ENCODE measurements at places on chromosomes 12 and 14.

- no peak for DNase-seq
Measured at GRCh38 chr12:94631058-94631457, 19.3 kb downstream of the TMCC3 start.

GRCh38 chr14:88604212-88604611, 41.4 kb downstream of the ZC3H14 start:
- no peak for DNase-seq

GRCh38 chr14:86796221-86797074, 1196.5 kb downstream of the GALC start:
- no peak for DNase-seq

DNA sequence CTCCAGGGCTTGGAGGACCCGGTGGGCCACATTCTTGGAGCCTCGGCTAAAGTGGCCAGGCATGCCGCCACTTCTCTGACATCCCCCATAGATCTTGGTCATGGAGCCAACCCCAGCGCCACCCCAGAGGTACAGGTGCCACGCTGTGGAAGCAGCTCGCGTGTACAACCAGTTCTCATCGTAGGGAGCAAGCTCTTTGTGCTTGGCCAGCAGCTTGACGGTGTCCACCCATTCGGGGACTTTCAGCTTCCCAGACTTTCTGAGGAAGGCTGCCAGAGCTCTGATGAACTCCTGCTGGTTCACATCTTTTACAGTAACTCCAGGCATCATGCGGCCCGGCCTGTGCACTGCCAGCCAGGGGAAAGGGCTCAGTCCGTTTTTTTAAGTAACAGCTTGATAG, 29.3 kb upstream of the EAPP start:
- no peak for DNase-seq

GRCh38 chr12:70660620-70661219, 23.5 kb upstream of the PTPRB start:
- DNase-seq: no peak

GRCh38 chr14:103480595-103480994, 42.0 kb downstream of the CKB start:
- no peak for DNase-seq

DNA sequence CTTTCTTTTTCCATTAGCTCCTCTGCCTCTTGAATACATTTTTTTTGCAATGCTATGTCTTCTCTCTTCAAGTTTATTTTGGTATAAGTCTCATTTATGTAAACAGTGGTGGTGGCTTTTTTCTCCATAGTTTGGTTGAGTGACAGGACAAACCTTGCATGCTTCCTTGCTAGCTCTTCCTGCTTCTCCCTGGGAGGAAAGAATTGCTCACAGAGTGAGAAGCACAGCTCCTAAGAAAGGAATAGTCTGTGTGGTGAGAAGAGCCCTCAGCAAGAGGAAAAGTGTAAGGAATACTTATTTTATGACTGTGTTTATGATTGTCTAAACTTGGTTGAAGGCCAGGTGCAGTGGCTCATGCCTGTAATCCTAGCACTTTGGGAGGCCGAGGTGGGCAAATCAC, 11.5 kb downstream of the CCDC175 start:
- no peak for DNase-seq

- DNase-seq: no peak
Measured at GRCh38 chr14:41607966-41608663, 1.4 kb downstream of the LRFN5 start.

- no peak for DNase-seq
Measured at GRCh38 chr12:80241576-80242273, 142.4 kb downstream of the OTOGL start.

DNA sequence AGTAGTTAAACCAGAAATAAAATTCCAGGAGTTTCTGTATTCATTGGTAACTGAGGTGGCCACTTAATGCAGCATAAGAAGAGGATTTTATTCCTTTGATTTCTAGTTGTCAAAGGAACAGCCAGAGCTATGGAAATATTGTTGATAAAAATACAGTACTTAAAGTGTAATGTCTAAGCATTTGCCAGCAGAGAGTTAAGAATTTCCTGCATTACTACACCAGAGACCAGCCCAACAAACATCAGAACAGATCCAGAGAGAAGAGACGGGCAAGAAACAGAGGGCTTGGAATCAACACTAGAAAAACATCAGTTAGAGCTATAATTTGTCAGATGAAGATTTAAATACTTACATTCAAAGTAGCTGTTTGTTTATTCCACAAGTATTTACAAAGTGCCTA, 77.9 kb downstream of the ST8SIA1 start:
- DNase-seq: no peak

DNA sequence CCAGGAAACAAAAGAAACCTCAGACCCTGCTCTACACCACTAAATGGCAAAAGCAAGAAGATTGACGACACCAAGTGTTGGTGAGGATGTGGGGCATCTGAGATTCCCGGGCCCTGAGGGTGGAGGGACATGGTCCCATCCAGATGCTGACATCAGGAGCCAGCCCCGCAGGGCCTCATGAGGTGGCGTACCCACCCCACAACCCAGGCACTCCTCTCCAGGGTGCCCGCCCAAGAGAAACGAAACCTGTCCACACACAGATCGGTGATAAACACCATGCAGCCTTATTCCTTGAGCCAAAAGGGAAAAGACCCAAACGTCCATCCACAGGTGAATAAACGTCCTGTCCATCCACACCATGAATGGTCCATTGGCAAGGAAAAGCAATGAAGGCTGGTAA, 54.8 kb upstream of the C14orf180 start:
- no peak for DNase-seq

- DNase-seq: no peak
Measured at GRCh38 chr12:49365542-49365941, 1.7 kb upstream of the SPATS2 start.

- no peak for DNase-seq
Measured at GRCh38 chr14:95137164-95137803, 20.0 kb downstream of the DICER1 start.

DNA sequence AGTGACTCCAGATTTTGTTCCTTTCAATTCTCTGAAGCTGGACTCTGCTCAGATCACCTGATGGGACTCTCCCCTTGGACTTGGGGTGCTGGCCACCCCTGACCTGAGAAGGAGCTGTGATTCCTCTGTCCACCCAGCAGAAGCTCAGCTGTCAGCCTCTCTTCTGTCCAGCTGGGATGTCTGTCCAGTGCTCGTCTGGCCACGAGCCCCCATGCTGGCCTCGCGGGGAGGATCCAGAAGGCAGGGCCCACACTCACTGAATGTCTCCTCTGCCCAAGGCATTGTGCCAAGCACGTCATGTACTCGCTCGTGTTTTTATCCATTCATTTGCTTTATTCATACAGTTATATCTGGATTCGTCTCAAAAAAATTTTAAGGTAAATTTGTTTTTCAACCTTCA, 14.2 kb upstream of the SLC24A4 start:
- DNase-seq: no peak

DNA sequence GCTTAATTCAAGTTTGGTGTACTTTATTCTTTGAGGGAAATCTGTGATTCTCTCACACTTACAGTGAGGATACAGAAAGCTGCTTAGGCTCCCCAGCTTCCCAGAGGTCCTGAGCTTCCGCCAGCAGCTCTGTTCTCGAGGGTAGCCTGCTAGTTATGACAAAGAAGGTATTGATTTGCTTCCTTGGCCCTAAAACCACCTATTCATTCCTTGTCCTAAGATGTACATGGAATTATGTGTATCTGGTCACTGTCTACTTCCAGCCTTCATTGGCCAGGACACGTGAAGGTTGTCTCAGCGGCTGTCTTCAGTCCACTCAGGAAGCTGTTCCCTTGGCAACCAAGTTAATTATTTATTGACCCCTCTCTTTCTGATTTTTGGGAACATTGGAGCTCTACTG, 55.7 kb downstream of the GALNT8 start:
- DNase-seq: no peak

GRCh38 chr12:24905431-24905830, 43.5 kb downstream of the BCAT1 start:
- DNase-seq: no peak

DNA sequence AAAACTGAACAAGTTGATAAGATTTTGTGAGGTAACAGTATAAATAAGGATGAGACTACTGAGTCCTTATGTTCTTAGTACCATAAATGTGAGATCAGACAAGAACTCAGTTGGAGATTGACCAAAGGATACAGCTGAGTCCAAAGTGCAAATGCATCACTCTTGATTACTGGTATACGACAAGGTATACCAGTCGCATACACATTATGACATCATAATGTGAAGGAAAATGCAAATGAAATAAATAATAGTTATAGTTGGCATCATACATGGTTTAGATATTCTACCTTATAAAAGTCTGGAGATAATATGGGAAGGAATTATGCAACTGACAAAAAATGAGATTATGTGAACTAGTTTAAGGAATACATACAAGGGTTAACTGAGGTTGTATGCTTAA, 476.3 kb upstream of the STXBP6 start:
- DNase-seq: no peak

GRCh38 chr12:18262514-18262913, 1.2 kb downstream of the PIK3C2G start:
- no peak for DNase-seq

- no peak for DNase-seq
Measured at GRCh38 chr12:75706786-75707605, 195.6 kb upstream of the KRR1 start.

DNA sequence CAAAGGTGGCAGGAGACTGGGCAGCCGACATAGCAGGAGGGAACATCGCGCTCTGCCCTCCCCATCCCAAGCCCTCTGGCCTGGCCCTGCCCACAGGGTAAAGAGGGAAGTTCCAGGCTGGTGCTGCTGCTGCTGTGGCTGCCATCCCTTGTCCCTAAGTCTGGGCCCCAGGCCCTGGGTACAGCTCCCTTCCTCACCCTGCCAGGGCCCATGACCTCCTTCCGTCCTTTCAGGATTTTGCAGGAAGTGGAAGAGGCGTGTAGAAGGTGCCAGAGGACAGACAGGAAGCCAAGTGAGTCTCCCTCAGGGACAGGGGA, 14.7 kb upstream of the NCOR2 start:
- DNase-seq: no peak

DNA sequence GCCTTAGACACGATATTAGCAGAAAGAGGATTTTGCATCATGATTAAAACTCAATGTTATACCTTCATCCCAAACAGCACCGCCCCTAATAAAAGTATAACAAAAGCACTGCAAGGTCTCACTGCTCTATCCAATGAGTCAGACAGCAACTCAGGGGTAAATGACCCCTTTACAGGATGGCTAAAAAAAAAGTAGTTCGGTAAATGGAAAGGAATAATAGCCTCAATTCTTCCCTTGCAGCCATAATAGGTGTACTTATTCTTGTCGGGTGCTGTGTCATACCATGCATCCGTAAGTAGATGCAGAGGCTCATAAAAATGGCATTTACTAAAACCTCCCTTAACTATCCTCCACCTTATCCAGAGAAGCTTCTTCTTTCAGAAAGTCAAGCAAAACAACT, 53.9 kb upstream of the AP4S1 start:
- no peak for DNase-seq

- no peak for DNase-seq
Measured at GRCh38 chr12:100187068-100187467, 13.5 kb upstream of the ACTR6 start.

DNA sequence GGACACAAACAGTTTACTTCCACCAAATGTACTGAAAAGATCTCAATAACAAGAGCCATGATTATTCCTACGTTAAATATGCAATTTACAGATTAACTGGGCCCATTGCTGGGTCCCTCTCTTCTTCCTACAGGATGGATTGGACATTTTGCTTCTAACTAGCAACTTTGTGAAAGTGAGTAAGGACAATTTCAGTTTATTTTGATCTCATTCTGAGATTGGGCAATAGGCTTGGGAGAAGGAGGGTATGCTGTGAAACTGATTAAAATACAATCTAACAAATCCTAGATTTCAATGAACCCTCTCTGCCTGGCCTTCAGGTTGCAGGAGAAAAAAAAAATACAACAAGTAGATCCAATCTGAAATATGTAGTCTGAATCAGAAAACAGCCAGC, 121.5 kb downstream of the PRKD1 start:
- no peak for DNase-seq

- no peak for DNase-seq
Measured at GRCh38 chr12:116172224-116172849, 105.2 kb downstream of the MED13L start.

GRCh38 chr12:44510510-44510909, 365.6 kb downstream of the NELL2 start:
- DNase-seq: no peak

DNA sequence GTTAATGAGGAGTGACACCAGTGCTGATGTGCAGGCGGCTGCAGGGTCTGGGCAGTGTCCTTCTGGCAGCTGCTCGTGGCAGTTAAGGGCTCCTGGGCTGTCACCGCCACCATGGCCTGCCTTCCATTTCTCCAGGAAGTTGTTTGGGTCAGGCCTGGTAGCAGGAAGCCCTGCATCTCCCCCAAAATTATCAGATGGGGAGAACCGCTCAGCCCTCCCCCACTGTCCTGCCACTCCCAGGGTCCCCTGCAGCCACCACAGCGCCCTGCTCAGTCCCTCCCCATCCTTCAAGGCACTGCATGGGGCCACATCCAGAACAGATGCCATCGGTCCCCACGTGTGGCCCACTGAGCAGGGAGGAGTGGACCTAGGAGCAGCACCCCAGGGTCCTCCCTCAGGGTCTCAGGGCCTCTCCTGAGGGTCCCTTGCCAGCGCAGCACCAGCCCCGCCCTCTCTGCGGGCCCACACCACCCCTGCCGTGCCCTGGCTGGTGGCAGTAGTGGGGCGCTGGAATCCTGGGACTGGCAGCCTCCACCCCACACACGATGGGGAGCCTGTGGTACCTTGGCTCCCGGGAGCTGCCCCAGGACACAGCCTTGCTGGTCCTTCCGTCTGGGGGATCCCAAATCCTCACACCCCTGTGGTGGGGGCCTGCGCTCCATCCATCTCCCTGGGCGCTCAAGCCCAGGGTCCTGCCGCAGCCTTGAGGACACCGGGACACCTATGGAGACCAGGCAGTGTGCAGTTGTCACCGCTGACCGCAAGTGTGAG, 10.3 kb upstream of the AMN start:
- DNase-seq: no peak

DNA sequence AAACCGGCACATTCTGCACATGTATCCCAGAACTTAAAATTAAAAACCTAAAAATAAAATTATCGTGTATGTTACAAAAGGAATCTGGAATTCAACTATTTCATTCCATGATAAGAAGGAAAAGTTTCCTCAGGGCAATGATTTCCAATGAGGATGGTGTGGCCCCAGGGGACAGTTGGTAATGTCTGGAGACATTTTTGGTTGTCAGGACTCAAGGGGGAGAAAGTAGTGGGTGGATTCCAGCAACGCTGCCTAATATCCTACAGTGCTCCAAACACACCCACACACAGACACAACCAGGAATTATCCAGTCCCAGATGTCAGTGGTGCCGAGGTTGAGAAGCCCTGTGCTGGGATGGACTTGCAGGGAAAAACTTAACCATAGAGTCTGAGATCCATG, 228.3 kb downstream of the TMEM132D start:
- DNase-seq: no peak

- DNase-seq: no peak
Measured at GRCh38 chr12:22689876-22690275, 64.9 kb downstream of the ETNK1 start.
